ENCODE measurements at places on chromosomes 12 and 14.

GRCh38 chr12:112543751-112544150, 125.0 kb downstream of the PTPN11 start:
- DNase-seq, result no peak

- no peak for DNase-seq
These were observed 798 bp downstream of the CLEC2B start for GRCh38 chr12:9868311-9868801.

DNA sequence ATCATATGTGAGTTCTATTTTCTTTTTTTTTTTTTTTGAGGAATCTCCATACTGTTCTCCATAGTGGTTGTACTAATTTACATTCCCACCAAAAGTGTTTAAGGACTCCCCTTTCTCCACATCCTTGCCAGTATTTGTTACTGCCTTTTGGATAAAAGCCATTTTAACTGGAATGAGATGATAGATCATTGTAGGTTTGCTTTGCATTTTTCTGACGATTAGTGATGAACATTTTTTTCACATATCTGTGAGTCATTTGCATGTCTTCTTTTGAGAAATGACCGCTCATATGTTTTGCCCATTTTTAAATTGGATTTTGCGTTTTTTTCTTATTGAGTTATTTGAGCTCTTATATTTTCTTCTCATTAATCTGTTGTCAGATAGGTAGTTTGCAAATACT, 394.8 kb downstream of the LRFN5 start:
- peak; percentile 75 for DNase-seq

DNA sequence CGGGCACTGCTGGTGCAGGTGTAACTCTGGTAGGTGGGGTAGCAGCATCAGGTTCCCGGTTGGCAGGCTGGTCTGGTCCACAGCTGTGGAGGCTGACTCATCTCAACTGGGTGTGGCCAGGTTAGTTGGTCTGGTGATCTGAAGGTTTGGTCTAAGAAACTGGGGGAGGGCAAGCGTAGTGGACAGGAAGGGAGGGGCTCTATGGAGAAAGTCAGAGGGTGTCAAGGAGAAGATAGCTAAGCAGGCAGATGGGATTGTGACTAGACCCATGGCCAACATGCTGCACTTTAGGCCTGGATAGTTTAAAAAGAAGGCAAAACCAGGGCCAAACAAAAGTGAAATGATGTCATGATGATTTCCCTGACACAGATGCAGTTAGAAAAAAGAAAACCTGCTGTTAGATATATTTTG, 7.9 kb downstream of the TRIM9 start:
- DNase-seq, result no peak

DNA sequence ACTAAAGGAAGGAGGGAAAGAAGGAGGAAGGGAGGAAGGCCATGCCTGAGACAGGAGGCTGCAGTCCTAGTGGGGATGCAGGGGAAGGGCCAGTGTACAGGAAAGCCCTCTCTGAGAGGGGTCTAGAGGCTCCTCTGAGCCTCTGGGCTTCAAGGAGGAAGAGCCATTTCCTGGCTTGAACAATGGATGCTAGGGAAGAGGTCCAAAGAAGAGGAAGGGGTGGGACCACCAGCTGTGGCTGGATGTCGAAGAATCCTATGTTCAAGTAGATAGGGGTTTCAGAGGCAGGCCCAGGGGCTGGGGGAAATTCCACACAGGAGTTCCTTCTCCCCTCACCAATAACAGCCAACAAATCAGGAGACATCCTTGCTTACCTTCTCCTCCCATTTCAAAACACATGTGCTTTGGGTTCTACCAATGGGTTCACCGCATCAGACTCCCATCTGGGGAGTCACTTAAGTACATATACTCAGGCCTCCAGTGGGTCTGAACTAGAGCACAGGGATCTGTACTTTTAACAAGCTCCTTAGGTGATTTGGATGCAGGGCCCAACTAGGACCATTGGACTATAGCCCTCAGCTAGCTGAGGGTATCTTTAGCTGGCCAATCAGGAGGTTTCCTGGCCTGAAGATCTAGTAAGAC, 32.4 kb downstream of the PRPF40B start:
- no peak for DNase-seq

DNA sequence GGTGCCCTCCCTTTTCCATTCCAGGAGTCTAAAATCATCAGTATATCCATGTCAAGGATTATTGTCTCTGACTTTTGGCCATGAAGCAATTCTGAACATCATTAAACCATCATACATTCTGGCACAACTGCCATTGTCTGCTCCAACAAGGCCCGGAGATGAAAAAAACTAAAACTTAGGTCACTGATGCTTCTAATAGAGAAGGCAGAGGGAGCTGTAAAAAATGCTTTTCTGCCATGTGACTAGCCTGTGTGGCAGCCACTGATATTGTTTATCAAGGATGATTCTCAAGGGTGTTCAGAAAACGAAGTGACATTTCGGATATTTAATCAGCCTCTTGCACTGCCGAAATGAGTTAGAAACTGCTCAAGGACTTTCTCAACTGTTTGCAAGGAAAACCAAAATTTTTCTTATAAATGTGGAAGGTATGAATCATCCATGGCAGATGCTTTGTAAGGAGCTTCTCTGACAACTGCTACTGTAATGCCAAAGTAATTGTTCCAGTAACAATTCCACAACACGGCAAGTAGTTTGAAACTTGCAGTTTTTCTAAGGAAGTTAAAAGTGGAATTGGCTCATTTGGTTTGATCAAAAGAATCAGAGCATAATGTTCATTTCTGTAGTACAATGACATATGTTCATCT, 1076.5 kb upstream of the FLRT2 start:
- DNase-seq, result peak; percentile 6

- no peak for DNase-seq
These were observed 260.0 kb upstream of the PLEKHG7 start for GRCh38 chr12:92442782-92443181.

- DNase-seq, result no peak
These were observed 97.0 kb downstream of the ZFP36L1 start for GRCh38 chr14:68695856-68696255.

DNA sequence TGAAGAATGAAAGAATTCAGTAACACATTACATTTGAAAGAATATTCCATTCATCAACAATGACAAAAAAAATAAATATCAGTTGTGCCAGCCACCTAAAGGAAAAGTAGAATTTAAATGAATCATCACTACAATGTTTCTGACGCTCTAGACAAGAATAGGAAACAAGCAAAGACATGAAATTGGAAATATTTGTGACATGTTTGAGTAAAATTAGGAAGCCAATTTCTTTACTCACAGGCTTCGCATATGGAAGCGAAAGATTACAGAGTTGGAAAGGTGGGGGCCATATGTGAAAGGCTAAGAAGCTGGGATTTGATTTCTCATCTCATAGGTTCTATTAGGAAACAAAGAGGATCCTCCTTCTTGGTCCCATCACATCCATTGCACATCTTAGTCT, 279.0 kb downstream of the IPO8 start:
- no peak for DNase-seq

- no peak for DNase-seq
These were observed 417.2 kb upstream of the NOVA1 start for GRCh38 chr14:27015065-27015464.

DNA sequence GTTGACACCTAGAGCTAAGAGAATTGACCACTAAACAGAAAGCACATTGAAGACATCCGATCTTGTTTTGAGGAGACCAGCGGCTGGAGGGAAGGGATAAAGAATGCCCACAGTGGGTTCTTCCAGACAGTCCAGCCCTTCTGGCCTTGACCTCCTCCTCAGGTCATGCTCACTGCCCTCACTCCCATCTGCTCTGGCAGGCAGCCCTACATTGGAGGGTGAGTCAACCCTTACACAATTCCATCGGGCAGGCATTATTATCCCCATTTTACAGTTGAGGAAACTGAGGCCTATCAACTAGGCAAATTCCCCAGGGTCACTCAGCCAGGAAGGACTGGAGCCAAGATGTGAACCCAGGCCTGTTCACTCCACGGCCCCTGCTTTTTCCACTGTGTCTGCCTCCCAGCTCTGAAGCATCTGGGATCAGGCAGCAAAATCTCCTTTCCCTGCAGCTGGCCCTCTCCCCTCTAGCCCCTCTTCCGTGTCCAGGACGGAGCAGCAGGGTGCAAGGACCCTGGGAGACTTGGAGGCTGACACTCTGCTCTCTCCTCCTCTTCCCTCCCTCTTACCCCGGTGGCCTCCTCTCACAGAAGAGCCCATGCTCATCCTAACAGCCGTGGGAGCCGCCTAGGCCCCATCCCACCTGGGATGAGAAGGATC, 5.3 kb downstream of the SCNN1A start:
- DNase-seq, result no peak

- no peak for DNase-seq
These were observed 1.7 kb downstream of the PAWR start for GRCh38 chr12:79689061-79689476.

- DNase-seq, result peak; percentile 42
These were observed 4.4 kb downstream of the AMHR2 start for GRCh38 chr12:53427905-53428594.

GRCh38 chr12:114935658-114936057, 251.7 kb upstream of the TBX3 start:
- DNase-seq, result no peak

GRCh38 chr12:74776378-74776777, 238.7 kb downstream of the ATXN7L3B start:
- no peak for DNase-seq

- DNase-seq, result no peak
These were observed 31.3 kb upstream of the KCNA5 start for GRCh38 chr12:5012337-5012736.

DNA sequence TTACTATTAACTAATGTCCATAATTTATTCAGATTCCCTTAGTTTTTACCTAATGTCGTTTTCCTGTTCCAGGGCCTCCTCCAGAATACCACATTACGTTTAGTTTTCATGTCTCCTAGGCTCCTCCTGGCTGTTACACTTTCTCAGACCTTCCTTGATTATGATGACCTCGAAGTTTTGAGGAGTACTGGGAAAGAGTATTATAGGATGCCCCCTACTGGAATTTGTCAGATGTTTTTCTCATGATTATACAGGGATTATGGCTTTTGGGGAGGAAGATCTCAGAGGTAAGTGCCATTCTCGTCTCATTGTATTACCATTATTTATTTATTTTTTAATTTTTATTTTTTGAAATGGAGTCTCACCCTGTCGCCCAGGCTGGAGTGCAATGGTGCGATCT, 17.7 kb upstream of the C1S start:
- DNase-seq, result no peak

GRCh38 chr14:42508209-42508946, 901.7 kb downstream of the LRFN5 start:
- DNase-seq, result no peak
